ENCODE measurements at places on chromosomes 3 and 15. TPM values are rescaled to one million over a fixed set of nuclear protein-coding genes. Genes with fewer than 3 reads are reported as not detected.
A peak's percentile ranks its signal among the peaks of the same experiment; 100 is the strongest.

The PRR20G gene
- polyA plus RNA-seq = 0.05 TPM

The CACNA1D gene
- 9.3 TPM for polyA plus RNA-seq

The LRRIQ4 gene
- polyA plus RNA-seq = not detected

The CD86 gene
- polyA plus RNA-seq = 8.0 TPM

The SMAD6 gene
- polyA plus RNA-seq = 24.2 TPM

DNA sequence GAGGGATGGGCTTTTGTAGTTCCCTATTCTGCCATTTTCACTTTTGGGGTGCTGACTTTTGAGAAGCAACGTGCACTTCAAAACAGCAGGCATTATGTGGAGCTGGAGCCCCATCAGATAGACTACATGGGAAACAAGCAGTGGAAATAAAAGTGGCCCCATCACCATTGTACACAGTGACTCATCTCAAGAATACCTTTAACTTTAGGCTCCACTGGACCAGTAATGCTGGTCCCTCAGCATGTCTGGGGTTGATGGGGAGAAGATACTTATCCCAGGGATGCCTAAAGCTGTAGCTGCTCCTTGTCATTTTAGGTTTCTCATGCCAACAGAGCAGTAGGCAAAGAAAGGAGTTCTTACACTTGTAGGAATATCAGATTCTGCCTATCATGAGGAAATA, 45.0 kb downstream of the LSM3 start:
- DNase-seq = no peak

DNA sequence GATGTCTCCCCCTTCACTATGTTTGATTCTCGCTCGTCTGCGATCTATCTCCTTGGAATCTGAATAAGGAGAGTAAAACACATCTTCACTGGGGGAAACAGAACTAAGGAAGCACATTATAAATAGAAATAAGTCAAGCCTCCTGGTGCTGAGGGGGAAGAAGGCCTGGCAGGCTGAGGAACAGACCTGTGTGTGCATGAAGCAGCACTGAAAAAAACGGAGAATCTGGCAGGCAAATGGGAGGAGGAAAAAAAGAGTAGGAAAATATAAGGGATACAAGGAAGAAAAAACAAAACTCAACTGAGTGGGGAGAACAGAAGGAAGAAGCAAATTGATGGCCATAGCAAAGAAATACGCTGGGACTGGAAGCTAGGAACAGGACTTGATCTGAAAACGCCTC, 25.7 kb downstream of the PARP16 start:
- no peak for DNase-seq

GRCh38 chr15:76553102-76553501, 216.5 kb downstream of the ISL2 start:
- no peak for DNase-seq

DNA sequence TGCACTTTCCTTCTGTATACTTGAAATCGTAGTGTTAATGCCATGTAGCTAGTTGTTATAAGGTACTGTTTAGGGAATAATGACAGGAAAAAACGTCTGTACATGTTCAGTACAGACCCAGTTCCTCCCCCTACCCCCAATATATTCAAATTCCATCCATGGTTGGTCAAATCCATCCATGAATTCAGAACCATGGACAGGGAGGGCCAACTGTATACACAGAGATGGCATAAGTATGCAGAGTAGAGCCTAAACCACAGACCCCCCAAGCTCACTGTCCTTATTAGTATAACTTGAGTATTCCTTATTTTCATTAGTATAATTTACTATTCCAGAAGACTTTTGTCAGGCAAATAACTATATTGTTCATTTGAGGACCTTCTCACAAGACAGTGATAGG, 51.2 kb upstream of the ADAMTS17 start:
- DNase-seq = no peak

DNA sequence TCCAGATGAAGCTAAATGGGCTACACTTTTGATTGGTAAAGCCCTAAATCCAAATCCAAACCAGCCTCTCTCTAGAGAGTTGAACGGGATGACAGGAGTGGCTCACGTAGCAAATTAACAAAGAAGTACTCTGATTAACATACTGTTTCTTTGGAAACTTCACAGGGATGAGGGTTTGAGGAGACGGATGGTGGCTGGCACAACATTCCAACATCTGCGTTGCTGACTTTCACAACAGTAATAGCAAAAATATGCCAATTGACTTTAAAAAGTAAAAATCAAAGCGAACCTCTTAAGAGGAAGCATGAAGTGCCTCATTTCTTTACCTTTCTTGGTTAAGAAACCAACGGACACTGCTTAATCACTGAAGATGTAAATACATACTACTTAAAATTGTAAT, 181.4 kb downstream of the TBL1XR1 start:
- DNase-seq = no peak

- DNase-seq = no peak
Observed at GRCh38 chr3:101846709-101847108, 2.6 kb upstream of the NFKBIZ start.

DNA sequence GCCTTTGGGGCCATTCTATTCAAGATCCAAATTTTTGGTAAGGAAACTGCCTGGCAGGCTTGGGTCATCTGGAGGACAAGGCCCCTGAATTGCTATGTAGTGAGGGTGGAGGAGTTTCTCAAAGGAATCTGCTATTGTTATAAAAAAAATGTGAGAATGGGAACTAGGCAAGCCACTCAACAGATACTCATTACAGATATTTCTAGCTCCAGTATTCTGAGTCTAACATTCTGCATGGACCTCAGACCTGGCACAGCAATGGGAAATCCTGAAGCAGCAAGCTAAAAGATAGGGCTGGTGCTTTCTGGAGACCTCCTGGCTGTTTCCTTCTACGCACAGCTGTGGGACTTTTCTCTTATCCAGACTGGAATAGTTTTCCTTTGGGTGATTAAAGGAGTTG, 430.7 kb upstream of the RBMS3 start:
- no peak for DNase-seq

- no peak for DNase-seq
Observed at GRCh38 chr3:124969963-124970722, 35.6 kb upstream of the MUC13 start.

DNA sequence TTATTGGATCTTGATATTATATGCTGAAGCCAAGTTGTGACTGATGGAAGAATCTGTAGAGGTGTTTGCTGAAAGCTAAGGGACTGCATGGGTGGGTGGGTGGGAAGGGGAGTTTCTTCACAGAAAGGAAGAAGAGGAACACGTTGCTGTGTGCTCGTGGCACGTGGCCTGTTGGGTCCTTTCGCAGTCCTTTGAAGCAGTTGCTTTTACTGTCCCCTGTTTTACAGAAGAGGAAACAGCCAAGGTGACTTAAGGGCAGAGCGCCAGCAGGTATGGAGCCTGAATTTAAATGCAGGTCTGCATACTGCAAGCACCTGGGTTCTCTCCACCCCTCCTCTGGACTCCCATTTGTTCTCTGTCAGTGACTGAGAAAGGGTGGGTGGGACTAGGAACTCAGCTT, 59.4 kb upstream of the PRR23C start:
- no peak for DNase-seq

- peak; percentile 58 for DNase-seq
Observed at GRCh38 chr3:50213373-50213772, 8.3 kb downstream of the SLC38A3 start.

DNA sequence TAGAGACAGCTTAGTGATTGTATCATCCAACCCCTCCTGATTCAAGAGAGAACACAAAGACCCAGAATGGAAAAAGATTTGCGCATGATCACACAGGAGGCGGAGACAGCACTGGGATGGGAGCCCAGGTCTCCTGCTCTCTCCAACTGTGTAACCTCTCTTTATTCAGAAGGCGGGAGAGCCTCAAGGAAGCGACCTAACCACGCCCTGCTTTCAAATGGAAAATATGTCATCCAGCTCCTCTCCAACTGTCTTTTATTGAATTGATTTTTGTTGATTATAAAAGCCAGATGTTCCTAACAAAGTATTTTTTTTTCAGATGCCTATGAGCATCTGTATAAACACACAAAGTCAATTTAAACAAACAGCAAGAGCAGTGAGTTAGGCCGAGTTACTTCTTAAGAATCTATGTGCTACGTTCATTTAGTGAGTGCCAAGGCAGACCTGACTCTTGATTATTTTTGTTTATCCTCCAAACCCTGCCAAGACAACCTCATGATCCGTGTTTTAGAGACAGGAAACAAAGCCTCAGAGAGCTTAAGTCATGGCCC, 74.5 kb downstream of the BFSP2 start:
- DNase-seq = peak; percentile 49

GRCh38 chr3:167736264-167736787, 805 bp downstream of the SERPINI1 start:
- peak; percentile 22 for DNase-seq

DNA sequence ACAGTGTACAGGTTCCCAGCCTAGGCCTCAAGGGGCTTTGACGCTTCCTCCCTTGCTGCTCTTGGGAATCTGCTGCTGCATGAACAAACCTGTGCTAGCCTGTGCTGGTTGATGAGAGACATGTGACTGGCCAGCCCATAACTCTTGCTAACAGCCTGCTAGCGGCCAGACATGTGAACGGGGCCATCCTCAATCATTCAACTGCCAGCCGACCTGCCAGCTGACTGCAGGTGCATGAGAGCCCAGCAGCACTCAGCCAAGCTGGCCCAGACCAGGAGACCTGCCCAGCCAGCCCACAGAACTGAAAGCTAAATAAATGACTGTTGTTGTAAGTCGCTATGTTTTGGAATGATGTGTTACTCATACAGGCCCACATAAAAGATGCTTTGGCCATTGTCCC, 82.4 kb upstream of the DLG1 start:
- no peak for DNase-seq

GRCh38 chr15:33190539-33190938, 4.0 kb downstream of the FMN1 start:
- no peak for DNase-seq

Measured in lung (tissue), 17 donors.